ENCODE measurements at places on chromosomes 12 and 14. TPM values are rescaled to one million over a fixed set of nuclear protein-coding genes. Genes with fewer than 3 reads are reported as not detected.

Gene LGR5
- not detected for total RNA-seq

Gene SDSL
- not detected for total RNA-seq

Gene EMP1
- total RNA-seq = 1.6 TPM

DNA sequence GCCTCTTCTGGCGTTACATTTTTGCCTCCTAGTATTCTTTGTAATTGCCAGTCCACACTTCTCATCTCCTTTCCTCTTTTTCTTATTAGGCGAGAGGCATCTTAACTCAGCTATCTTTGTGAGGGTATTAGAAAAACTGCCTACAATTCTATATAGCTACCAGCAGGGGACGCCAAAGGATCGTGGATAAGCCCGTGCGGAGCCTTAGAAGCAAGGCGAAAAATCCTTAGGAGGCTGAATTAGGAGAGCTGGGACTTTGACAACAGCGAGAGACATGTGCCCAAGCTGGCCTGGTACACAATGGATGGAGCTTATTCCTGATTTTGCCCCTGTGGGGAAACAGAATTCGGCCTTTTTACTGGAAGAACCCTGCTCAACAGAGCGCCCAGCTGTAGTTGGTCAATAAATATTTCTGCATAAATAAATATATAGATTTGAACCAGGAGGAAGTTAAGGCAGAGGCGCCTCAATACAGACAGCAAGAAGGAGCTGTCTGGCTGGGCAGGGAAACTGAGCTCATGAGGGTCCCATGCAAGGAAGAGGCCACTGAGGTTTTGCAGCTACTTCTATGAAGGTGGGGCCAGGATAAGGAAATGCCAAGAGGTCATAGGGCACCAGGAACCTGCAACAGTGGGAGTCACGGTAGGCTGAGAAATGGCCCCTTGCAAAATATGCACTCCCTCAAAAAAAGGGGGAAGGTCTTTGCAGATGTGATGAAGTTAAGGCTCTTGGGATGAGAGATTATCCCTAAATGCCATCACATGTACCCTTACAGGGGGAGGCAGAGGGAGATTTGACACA, 14.6 kb upstream of the RBM19 start:
- no peak for DNase-seq

DNA sequence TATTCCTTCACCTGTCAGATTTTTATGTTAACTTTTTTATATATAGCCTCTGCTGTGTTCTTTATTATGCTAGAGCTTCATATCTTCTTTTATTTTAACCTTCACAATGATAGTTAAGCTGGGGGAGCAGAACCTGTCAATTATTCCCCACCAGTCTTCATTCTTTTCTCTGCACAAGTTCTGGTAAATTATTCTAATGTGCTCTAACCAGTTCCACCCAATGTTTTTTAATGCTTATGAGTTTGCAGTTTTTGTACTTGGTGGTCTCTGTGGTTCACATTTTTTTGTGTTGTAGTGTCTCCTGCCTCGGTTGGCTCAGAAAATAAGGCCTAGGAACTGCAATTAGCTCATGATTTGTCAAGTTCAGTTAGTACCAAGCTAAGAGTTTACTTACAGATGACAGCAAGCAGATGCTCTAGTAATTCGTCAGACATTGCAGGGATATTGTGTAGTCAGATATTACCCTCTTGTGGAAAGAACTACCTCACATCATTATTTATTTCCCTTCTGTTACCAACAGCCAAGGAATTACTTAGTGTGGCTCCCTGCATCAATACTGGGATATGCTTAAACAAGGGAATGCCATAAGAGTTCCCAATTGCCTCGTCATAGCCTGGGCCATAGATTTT, 14.5 kb downstream of the DYRK2 start:
- peak; percentile 13 for DNase-seq

- DNase-seq = no peak
These were observed 7.3 kb upstream of the FIGNL2 start for GRCh38 chr12:51855586-51856428.

- no peak for DNase-seq
These were observed 138.4 kb downstream of the ADGRD1 start for GRCh38 chr12:131091976-131092691.

- DNase-seq = no peak
These were observed 656.1 kb upstream of the NOVA1 start for GRCh38 chr14:27253966-27254365.

All from CD4-positive, CD25-positive, alpha-beta regulatory T cell (primary cell).